ENCODE measurements at places on chromosomes 12 and 14. TPM values are rescaled to one million over a fixed set of nuclear protein-coding genes. Genes with fewer than 3 reads are reported as not detected.

ABCB9 gene
- 9.2 TPM for total RNA-seq

CEBPE gene
- total RNA-seq = 0.81 TPM

REC8 gene
- total RNA-seq = 47.1 TPM

- no peak for DNase-seq
These were observed 77.2 kb upstream of the PRICKLE1 start for GRCh38 chr12:42666671-42667243.

- no peak for DNase-seq
These were observed 24.2 kb upstream of the LRP1-AS start for GRCh38 chr12:57171668-57172067.
